Stimulated activated CD8-positive, alpha-beta memory T cell treated with anti-CD3 and anti-CD28 coated beads, Interleukin-4, amount 100 ng/mL, for 1 hour (primary cell): ENCODE measurements at places on chromosomes 2 and 18.

DNA sequence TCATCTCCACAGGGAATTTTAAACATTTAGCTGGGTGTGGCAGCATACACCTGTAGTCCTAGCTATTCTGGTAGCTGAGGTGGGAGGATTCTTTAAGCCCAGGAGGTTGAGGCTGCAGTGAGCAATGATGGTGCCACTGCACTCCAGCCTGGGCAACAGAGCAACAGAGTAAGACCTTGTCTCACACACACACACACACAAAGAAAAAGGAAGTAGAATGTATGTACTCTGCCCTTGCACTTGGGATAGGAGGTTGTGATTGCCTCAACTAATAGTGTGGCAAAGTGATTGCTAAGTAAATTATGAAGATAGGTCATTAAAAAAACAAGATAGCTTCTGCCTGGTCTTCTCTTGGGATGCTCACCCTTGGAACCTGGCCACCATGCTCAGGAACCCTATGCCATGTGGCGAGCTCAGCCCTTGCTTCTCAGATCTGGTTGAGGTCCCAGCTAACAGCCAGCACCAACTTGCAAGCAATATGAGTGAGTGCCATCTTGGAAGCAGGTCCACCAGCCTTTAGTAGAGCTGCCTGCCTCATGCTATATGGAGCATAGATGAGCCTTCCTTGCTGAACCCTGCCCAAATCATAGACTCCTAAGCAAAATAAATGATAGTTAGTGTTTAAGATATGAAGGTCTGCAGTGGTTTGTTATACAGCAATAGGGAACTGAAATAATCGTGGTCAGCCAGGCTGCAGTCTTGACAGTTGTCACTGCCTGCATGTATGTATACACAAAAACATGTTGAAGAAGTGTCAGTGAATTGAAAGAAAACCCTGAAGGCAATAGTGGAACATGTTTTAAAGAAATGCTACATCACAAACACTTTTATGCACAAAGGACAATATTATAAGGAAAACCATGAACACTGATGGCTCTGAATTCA lies 30.1 kb upstream of the PNO1 start:
- DNase-seq = no peak

DNA sequence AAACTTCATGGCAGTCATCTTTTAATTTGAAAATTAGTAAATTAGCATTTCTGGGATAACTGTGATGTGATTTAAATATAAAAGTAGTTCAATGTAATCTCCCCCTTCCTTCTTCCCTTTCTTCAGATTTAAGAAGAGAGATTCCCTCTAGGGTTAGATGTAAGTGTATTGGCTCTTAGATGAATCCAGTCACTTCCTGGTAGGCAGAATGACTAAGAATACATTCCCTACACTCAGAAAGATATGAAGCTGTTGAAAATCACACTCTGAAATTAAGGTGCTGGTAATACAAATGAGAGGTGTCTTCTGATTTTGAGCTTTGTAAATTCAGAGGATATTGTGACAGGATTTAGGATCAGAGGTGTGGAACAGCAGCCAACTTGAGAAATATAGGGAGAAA lies 71.6 kb downstream of the TDRD15 start:
- no peak for DNase-seq

DNA sequence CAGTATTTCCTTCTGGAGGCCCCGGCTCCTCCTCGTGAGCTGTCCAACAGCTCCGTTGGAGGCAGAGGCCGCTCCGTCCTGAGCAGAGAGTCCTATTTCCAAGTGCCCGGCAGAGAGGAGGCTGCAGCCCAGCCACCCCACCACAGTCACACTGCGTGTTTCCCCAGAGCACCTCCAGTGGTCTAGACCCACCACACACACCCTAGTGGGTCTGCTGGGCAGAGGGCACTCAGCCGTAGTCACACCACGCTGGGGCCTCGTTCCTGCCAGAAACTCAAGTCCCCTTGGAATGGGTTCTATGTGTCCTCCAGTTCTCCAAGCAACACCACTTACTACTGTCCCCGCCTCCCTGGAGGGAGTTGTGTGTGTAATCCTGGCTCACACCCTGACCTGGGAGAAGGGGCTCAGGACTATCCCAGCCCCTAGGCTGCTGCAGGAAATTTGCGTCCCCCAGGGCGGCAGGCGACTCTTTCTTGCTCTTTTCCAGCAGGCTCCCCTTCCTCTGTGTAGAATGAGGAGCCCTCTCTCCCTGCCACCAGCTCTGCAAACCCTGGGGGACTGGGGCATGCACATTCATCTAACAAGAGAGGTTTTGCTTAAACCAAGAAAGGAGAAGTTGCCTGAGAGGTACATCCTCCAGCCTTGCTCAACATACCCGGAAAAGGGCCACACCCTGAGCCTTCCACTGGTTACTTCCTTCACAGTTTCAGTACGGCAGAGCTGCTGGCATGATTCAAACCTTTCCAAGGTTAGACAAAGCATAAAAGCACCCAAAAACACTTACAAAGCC lies 114.1 kb downstream of the NDUFA10 start:
- DNase-seq = no peak

GRCh38 chr2:165905854-165906253 lies 47.7 kb downstream of the TTC21B start:
- DNase-seq = no peak

GRCh38 chr2:170710609-170710979 lies 4.5 kb upstream of the SP5 start:
- DNase-seq = no peak

DNA sequence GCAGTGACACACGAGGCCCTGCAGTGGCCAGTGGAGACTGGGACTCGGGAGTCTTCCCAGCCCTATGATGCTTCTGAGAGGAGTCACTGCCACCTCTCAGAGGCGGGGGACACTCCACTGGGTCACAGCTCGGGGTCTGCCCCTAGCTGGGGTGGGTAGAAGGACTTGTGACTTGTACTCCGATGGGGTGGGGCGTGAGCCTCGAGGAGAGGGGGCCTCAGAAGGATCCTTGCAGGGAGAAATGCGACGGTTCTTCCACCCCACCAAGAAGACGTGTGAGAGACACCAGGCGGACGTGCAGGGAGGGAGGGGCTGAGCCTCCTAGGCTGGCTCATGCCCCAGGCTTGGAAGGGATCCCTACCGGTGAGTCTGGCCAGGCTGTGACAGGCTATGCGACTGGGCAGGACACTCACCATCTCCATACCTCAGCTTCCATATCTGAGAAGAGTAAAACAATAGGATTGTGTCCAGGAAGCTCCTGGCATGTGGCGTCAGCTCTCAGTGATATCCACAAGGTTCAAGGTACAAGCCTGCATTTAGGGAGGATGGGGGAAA lies 11.1 kb upstream of the OTOS start:
- DNase-seq = no peak

DNA sequence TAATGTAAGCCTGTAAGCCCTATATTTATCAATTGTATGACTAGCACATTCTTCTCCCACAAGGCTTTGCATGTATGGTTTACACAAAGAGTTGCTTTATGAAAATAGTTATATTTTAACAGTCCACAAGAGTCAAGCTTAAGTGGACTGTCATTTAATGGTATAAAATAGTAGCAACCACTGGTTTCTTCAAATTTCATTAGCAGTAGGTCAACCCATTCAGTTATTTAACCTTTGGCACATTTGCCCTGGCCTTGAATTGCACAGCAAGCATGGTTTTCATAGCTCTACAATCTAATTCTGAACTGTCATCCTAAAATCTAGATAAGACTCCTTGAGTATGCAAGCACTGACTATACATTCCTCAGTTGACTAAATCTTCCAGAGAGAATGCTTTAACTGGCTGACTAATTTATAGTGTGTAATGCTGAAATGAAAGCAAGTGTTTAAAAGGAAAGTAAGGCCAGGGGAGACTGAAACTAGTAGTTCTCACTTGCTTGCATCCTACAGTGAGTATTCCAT lies 1.8 kb downstream of the DPP4 start:
- DNase-seq = no peak

- no peak for DNase-seq
Observed at GRCh38 chr18:44039216-44039615, 641.5 kb upstream of the SETBP1 start.

GRCh38 chr18:13260197-13260934 lies 41.8 kb downstream of the LDLRAD4 start:
- no peak for DNase-seq

GRCh38 chr2:136361521-136361920 lies 243.6 kb upstream of the CXCR4 start:
- no peak for DNase-seq

DNA sequence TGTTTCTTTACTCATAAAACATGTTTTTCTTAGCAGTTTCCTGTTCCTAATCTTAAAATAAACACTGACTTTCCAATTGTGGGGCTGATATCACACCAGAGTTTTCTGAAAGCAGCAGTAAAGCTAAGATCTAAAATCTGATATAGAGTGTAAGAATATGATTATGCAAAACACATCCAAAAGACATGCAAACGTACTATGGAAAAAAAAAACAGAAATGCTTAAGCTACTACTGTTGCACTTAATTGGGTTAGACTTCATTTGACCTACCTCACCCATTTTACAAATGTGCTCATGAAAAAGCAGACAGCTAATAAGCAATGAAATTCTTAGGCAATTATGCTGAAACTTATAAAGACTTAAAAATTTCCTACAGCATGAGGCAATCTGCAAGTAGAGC lies 10.5 kb downstream of the CYTIP start:
- no peak for DNase-seq

GRCh38 chr2:201880579-201880978 lies 74.2 kb downstream of the CDK15 start:
- no peak for DNase-seq

DNA sequence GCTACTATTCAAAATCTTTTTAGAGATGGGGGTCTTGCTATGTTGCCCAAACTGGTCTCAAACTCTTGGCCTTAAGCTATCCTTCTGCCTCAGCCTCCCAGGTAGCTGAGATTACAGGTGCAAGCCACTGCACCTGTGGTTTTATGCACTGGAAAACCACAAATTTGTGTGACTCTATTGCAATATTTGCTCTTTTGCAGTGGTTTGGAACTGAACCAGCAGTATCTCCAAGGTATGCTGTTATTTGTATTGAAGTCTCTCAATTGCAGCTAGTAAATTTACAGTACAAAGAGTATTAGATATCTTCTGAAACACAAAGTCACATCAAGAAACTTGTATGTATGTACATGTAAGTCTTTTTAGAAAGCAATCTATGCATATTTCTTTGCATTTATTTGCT lies 46.2 kb downstream of the PPP4R1 start:
- DNase-seq = no peak

- no peak for DNase-seq
Observed at GRCh38 chr2:6418291-6418690, 447.4 kb downstream of the CMPK2 start.

DNA sequence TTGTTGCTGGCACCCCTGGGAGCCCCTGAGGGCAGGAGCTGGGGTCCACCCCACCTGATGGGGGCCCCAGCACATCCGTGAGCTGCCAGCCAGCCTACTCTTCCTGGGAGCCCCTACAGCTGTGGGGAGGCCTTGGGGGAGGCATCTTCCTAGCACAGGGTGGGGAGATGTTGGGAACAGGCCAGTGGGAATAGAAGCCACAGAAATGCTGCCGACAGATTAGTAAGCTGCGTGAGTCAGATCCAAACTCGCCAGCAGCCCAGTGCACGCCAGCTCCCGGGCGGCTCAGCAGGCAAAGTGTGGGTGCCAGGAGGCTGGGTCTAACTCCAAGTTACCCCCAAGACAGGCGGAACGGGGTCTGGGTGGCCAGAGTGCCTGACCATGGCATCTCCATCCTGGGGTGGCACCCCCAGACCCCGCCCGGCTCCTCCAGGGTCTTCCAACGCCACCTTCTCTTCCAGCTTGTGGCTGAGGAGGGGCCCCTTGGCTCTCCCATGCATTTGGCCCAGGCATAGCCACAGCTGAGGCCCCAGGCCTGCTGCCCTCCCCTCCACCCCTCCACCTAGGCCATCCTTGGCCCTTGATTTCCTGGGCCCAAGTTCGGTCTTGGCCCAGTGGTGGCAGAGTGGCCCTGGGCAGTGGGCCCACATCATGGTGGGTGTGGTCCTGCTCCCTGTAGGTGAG lies 15.3 kb downstream of the CROCC2 start:
- DNase-seq = no peak

DNA sequence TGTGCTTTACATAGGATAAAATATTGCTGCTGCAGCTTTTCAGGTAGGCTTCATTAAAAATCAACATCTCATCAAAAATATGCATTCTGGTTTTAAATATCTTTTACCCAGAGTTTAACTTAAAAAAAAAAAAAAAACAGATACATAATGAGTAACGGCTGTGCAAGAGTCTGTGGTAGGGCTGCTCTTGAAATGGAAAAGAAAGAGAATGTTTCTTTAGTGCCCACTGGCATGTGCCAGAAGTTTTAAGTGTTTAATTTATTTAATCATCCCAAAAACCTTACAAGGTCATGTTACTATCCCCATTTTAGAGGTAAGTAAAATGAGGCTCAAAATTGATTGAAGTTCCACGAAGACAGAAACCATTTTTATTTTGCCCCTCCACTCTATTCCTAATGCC lies 92.1 kb downstream of the SLC8A1 start:
- DNase-seq = no peak

DNA sequence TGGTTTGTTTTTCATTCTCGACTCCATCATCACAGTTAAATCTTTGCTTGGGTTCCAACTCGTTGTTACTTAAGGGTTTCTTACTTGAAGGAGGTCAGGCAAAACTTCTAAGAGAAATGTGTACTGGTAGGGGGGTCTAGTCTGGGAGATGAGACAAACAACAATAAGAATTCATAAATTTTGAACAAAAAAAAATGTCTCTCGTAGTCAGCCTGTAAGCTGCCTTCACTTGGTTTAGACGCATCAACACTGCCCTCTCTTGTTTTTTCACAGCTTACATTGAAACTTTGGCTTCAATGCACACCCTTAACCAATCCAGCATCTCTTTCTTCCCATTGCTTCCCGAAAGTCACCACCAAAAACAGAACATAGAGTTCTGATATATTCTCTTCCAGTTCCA lies 576.4 kb upstream of the PIK3C3 start:
- DNase-seq = no peak

DNA sequence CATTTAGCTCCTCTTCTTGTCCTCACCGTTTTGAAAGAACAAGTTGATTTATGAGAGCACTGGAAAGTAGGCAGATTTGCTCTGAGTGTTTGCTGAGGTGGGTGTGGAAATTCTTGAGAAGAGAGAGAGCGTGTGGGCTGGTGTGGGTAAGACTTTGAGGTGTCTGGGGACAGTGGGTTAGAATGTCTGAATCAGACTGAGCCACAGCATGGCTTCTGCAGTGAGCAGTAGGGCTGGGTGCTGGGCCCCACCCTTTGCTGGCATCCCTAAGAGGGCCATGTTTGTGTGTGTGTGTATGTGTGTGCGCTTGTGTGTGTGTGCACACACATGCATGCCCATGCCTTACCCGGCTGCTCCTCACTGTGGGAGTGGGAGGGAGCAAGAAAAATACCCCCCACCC lies 63.7 kb downstream of the COPS8 start:
- DNase-seq = no peak

DNA sequence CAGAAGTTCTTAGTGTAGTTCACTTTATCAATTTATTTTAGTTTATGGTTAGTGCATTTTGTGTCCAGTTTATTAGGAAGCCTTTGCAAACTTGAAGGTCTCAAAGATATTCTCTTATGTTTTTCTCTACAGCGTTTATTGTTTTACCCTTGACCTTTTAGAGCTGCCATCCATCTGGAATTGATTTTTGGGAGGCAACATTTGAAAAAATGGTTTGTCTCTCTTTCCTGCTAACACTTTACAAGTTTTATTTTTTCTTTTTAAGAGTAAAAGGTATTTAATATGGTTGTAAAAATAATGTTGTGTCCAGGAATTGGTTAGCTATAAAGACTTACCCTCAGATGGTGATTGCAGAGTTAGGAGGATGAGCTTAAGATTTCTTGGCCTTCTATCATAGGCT lies 14.0 kb downstream of the GORASP2 start:
- no peak for DNase-seq
